Brain pericyte (primary cell): ENCODE measurements at places on chromosomes 11 and 22.

GRCh38 chr11:10044618-10045017, 249.4 kb downstream of the SBF2 start:
- DNase-seq: no peak

DNA sequence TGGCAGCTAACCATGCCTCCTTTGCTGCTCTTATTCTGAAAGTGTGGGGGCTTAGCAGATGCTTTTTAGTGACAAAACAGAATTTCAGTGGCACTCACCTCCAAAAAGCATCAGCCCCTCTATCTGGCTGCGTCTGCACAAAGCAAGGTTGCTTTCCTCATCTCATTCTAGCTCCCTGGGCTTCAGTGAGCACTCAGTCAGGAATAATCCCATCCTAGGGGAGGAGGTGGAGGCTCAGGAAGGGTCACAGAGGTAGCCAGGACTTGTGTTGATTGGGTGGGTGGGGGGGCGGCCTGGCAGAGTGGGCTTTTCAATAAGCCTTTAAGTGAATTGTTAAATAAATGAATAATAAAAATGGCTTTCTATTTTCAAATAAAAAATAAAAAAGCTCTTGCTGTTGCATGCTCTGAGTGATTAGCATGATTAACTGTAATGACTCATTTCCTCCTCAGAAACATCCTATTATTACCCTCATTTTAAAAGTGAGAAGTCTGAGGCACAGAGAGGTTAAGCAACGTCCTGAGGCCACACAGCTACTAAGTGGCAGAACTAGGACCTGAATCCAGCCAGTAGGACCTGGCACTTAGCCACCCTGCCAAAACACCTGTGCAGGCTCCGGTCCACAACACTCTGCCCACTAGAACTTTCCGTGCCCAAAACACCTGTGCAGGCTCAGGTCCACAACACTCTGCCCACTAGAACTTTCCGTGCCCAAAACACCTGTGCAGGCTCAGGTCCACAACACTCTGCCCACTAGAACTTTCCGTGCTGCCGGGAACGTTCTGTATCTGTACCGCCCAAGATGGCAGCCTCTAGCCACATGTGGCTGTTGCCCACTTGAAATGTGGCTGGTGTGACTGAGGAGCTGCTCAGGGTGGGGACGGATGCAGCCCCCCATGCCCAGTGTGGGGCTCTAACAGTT, 5.5 kb downstream of the B3GAT1 start:
- DNase-seq: no peak

DNA sequence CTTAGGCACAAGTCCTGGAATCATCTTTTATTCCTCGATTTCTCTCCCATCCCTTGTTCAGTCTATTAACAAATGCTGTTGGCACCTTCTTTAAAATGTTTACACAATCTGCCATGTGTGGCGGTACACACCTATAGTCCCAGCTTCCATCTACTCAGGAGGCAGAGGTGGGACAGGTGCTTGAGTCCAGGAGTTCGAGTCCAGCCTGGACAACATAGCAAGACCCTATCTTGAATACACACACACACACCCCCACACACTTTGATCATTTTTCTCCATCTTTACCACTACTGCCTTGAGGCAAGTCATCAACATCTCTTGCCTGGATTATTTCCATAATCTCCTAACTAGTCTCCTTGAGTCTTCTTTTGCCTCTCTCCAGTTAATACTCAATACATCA, 13.7 kb upstream of the ZBTB44 start:
- DNase-seq: no peak

DNA sequence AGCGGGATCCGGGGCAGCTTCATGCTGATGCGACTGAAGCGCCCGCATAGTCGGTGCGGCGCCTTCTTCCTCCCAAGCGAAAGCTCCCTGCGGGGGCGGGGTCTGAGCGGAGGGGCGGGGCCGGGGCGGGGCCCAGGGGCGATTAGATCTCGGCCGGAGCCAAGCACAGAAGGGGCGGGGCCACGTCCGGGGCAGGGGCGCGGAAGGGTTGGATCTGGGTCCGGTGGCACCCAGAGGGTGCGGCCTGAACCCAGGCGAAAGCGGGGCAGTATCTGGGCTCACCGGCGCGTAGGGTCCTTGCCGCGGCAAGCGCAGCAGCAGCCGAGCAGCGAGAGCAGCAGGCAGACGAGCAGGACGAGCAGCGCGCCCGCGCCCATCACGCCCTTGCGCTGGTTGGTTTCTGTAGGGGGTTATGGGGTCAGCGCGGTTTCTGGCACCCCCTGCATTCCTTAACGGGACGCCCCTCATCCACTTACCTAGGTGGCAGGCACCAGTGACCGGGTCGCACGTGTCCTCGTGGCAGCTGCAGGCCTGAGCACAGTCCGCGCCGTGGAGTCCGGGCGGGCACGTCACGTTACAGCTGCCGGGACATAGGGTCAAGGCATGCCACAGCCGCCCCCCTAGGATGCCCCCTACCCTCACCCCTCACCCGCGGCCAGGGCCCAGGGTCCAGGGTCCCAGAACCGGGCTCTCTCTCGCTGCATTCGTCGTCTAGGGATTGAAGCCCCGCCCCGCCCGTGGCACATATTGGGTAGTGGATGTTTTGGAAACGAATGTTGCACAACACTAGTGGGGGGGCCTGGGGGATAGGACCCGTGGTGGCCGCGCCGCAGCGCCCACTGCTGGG, 8.1 kb downstream of the SCARF2 start:
- DNase-seq: no peak

GRCh38 chr11:26946257-26946716, 47.6 kb upstream of the FIBIN start:
- DNase-seq: no peak

DNA sequence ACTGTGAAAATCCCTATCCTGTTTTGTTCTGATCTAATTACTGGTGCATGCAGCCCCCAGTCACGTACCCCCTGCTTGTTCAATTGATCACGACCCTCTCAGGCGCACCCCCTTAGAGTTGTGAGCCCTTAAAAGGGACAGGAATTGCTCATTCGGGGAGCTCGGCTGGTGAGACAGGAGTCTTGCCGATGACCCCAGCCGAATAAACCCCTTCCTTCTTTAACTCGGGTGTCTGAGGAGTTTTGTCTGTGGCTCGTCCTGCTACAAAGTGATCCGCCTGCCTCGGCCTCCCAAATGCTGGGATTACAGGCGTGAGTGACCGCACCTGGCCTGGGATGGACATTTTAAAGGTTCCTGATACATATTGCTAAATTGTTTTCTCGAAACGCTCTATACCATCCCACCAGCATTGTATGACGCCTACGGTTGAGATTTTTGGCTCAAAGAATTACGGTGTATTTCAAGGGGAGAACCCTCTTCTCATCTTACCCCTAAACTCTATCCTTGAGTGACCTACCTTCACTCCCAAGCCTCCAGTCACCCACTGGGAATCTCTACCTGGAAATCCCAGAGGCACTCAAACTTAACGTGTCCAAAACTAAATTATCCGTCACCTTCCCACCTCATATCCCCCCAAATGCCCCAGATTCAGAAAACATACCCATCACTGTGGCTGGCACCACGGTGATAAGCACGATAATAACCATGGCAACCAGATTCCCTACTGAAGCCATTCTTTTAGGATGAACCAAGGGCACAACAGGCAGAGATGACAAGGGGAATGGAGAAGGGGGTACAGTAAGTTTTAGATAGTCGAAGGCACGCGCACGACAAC, 789 bp upstream of the POLA2 start:
- DNase-seq: no peak

DNA sequence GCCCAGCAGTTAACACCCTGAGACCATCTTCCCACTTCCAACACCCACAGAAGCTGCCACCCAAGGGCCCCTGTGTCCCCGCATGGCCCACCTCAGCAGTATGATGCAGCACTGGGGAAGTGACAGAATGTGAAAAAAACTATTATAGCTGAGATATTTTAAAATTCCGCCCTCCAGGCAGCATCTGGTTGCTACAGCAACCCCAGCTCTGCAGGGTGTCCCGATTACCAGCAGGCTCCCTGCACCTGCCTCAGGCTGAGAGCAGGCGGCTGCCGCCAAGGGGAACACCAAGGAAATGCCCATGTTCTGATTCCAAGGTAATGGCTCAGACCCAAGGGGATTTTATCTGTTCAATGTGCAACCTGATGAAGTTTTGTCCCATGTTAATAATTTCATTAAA, 10.5 kb upstream of the TMEM121B start:
- DNase-seq: no peak

DNA sequence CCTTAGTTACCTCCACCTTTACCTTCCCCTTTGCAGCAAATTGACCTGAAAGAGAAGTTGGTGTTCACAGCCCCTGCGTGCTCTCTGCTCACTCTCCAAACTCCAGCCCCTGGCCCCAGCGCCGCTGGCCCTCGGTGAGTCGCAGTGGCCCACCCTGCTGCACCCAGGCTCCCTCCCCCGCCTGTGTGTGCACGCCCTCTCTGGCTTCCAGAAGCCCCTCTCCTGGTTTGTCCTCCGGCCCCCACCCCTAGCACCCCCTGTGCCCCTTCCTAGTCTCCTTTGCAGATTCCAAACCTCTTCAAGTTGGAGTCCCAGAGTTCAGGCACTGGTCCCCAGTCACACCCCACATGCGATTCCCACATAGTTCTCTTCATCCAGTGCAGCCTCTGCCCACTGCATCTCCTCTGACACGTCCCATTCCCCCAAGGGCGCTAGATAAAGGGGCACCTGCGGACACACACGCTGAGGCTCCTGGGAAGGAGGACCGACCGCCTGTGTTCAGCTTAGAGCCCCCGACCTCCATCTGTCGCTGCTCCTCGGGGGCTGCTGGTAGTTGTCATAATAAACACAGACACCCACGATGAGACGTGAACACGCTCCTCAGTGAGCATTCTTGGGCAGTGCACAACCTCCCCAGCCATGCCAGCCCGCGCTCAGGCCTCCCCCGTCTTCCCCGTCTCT, 1.5 kb upstream of the PHRF1 start:
- no peak for DNase-seq

GRCh38 chr22:42368379-42369249, 63.6 kb downstream of the NFAM1 start:
- no peak for DNase-seq
